ENCODE measurements at places on chromosomes 13 and 19.

- no peak for DNase-seq
Measured at GRCh38 chr13:87954091-87954490, 282.9 kb downstream of the SLITRK5 start.

- DNase-seq = no peak
Measured at GRCh38 chr19:50492303-50493052, 15.8 kb upstream of the GARIN5A start.

- no peak for DNase-seq
Measured at GRCh38 chr13:80973721-80974120, 632.8 kb upstream of the SPRY2 start.

DNA sequence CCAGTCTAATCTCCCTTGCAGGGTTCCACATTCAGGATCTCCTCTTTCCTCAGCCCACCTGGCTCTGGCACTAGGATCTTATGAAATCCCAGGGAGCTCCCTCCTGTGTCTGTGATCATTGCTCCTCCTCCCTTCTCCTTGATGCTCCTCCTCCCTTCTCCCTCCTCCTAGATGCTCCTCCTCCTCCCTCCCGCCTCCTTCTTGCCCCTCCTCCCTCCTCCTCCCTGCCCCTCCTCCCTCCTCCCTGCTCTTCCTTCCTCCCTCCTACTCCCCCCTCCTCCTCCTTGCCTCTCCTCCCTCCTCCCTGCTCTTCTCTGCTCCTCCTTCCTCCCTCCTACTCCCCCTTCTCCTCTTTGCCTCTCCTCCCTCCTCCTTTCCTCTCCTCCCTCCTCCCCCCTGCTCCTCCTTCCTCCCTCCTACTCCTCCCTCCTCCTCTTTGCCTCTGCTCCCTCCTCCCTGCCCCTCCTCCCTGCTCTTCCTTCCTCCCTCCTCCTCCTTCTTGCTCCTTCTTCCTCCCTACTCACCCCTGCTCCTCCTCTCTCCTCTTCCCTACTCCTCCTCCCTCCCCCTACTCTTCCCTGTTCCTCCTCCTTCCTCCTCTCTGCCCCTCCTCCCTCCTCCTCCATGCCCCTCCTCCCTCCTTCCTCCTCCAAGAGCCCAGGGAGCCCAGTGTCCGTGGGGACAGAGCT lies 14.9 kb upstream of the ZBTB7A start:
- no peak for DNase-seq
